ENCODE measurements at places on chromosomes 12 and 14. TPM values are rescaled to one million over a fixed set of nuclear protein-coding genes. Genes with fewer than 3 reads are reported as not detected.

ADAMTS20 gene
- total RNA-seq, result not detected

GNG2 gene
- total RNA-seq, result 81.7 TPM

RDH12 gene
- total RNA-seq, result not detected

USP44 gene
- total RNA-seq, result not detected

C14orf132 gene
- total RNA-seq, result 22.6 TPM

VCPKMT gene
- total RNA-seq, result 10.0 TPM

CMKLR1 gene
- 34.5 TPM for total RNA-seq

ASCL1 gene
- total RNA-seq, result not detected

All from RPMI7951 (cell line).